ENCODE measurements at places on chromosomes 7 and 10. TPM values are rescaled to one million over a fixed set of nuclear protein-coding genes. Genes with fewer than 3 reads are reported as not detected.

DNA sequence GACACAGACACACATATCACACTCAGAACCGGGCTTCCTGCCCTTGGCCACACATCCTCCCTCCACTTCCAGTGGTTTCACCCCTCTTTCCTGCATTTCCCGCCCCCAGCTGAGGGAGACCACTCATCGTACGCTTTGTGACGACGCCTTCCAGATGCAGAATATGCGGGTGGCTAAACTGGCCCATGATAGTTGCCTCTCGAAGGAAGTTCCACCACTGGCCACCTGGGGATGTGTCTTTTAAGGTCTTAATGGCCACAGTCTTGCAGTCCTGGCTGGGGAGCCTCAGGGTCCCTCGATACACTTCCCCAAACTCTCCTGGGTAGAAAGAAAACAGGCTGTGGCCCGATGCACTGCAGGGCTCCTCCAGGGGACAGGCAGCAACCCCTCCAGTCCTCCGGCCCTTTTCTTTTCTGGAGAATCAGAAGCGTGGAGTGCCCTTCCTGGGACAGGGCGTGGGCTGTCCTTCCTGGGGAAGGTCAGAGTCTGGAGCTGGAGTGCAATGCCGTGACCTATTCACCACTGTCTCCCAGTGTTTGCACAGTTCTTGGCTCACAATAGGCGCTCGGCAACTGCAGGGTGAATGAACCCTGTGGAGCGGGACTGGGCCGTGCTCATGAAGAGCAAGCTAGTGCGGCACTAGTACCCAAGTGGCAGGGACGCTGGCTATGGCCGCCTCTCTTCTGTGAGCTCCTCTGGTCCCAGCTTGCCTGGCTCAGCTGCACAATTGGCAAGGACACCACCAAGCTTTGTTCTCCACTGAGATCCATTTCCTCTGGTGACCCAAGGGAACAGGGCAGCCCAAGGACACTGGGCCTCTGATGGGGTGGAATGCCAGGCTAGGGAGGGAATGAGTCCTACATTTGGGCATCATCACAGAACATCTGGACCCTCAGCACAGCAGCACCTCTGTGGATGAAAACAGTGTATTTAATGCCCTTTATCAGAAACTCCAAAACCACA, 13.2 kb downstream of the EPHA1 start:
- no peak for DNase-seq

GRCh38 chr10:133471300-133472109, 17.8 kb downstream of the SCART1 start:
- DNase-seq: no peak

DNA sequence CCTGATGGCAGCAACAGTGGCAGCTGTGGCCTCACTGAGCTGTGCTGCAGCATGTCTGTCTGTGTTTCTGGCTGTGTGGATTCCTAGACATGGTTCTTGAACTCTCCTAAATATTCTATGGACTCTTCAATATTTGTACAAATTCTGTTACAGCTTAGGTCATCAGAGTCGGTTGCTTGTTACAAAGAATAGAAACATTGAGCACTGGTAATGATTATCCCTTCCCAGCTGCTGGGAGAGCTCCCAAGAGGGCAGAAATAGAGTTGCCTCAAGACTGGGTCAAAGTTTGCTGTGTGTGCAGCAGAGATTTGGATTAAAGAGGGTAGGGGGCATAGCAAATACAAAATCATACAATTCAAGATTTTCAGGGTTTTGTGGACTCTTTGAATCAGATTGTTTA, 337.1 kb upstream of the AKR1E2 start:
- no peak for DNase-seq

DNA sequence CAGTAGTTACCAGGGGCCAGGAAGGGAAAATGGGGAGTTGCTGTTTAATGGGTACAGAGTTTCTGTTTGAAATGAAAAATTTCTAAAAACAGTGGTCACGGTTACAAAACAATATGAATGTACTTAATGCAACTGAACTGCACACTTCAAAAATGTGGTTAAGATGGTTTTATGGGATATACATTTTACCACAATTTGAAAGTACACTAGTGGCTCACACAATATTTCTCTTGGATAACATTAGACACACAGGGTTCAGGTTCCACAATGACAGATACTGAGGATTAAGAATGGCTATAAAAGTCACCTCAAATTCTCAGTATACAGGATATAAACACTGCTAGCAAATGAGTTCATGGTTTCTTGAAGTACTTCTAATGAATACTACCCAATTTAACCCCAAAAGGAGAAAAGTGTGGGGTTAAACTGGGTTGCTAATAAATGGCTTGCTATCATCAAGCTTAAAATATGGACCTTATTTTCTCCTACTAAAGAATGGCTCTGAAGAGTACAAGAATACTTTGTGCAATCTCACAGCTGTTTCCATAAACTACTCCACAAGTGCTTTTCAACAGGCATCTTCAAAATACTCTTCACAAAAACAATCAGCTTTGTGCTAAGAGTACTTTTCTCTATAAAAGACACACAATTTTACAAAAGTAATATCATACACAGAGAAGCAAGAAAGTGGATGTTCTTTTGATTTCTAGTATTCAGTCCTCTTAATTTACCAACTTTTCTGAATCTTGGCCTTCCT, 92.9 kb downstream of the SRPK2 start:
- DNase-seq: no peak

- no peak for DNase-seq
Measured at GRCh38 chr10:70589762-70590654, 12.5 kb downstream of the PRF1 start.

DNA sequence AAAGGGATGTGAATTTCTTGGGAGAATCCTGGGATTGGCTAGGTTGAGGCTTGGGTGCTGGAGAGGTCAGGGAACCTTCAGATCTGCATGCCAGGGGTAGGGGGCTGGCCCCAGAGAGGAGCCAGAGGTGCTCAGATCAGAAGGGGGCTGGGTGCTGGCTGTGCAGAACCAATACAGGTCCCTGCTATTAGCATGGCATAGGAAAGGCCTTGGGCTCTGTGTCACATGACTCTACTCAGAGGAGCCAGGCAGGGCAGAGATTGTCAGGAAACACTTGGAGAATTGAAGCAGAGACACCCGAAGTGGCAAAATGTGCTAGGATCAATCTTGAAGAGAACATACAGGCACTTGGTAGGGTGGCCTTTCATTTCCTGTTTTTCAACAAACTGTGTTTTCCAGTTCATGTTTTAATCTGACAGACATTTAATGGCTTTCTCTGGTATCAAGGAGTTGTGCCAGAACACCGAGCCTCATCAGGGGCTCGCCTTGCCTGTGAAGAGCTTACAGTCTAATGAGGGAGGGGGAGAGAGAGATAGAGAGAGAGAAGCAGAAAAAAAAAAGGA, 498.9 kb downstream of the RPS24 start:
- no peak for DNase-seq

DNA sequence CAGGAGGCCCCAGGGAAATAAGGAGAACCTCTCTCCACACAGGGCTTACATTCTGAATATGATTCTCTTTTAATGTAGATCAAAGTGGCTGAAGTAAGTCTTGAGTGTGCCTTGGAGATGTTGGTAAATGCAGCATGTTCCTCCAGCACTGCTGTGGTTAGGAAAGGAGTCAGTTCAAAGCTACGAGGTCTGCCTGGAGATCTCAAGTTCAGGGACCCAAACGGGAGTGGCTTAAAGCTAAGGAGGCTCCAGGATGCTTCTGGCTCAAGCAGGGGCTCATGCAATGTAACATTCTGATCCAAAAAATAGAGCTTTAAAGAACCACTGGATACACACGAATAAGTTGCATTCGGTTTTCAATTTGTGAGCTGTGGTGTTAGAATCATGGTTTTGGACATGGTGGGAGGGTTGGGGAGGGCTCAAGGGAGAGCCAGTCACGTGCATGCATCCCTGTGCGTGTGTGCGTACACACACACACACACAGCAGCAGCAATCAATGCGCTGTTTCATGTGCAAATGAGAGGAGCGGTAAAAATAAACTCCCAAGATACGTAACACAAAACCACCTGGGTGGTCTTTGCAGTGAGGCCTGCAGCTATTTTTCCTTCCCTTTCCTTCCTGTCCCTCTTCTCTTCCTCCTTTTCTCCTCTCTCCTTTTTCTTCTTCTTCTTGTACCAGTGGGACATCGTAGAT, 70.5 kb downstream of the AOAH start:
- no peak for DNase-seq

DNA sequence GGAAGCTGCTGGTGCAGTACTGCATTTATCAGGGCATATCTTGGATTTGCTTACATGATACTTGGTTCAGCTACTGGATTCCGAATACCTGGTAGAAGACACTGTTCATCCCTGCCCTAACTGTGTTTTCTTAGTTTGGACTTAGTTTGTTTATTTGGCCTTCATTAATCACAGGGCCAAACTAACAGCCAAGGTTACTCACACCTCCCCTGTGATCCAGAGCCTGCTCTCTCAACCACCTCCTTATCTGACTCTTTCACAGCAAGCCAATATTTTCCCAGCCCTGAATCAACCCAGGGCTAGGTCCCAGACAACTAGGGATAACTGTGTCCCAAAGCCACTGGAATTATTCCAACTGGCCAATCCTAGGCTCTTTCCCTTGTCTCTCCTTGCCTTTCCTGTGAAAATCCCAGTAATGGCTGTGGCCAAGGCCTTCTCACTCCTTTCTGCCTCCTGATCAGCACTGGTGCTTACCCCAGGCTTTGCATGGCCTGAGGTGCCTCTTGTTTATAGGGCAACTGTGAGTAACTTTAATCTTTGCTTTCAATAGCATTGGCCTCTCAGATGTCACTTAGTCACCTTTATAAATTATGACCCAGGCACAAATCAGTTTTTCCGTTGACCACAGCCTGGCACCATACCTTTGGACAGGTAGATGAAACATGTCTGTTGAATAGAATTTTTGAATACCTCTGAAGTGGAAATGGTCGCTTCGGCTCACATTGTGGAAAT, 9.3 kb upstream of the JCAD start:
- DNase-seq: no peak

Gene FFAR4
- polyA plus RNA-seq: not detected

Gene SAP25
- polyA plus RNA-seq: 0.18 TPM

Gene DGKB
- polyA plus RNA-seq: not detected

Gene DDIT4
- polyA plus RNA-seq: 542 TPM

Gene ASB10
- polyA plus RNA-seq: not detected

Gene GDF10
- polyA plus RNA-seq: not detected

Gene HOXA13
- not detected for polyA plus RNA-seq

Gene STK31
- not detected for polyA plus RNA-seq

Gene SEC31B
- 2.0 TPM for polyA plus RNA-seq

Gene SNX10
- polyA plus RNA-seq: 11.4 TPM
